ENCODE measurements at places on chromosomes 3 and 15. TPM values are rescaled to one million over a fixed set of nuclear protein-coding genes. Genes with fewer than 3 reads are reported as not detected.

GRCh38 chr15:73141216-73141900 lies 89.1 kb downstream of the NEO1 start:
- no peak for DNase-seq

GRCh38 chr3:31077021-31077601 lies 182.7 kb upstream of the GADL1 start:
- no peak for DNase-seq

- no peak for DNase-seq
These were observed 87.5 kb downstream of the GAP43 start for GRCh38 chr3:115710799-115711198.

DNA sequence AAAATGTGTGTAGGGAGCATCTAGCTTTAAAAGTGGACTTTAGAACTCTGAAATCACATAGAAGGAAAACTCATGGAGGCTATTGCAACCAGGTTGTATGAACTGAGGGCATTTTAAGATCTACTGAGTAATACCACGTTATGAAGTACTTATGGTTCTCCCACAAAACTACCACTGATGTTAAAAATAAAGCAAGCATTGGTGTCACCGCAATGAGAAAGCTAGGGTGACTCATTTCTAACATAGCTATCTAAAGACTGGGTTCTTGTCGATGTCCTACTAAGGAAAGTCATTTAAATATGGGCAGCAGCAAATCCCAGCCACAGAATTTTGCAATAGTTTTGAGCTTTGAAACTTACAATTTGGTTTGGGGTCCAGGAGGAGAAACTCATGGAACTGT lies 584.8 kb downstream of the DIPK2A start:
- no peak for DNase-seq

The SLC15A2 gene
- total RNA-seq = 5.7 TPM

The TJP1 gene
- total RNA-seq = 89.4 TPM

The AADAC gene
- not detected for total RNA-seq

The MEGF11 gene
- total RNA-seq = not detected

Measured in heart left ventricle (tissue), 16 donors.